Right ventricle myocardium inferior (tissue), 1 donor: ENCODE measurements at places on chromosomes 4 and X.
A peak's percentile ranks its signal among the peaks of the same experiment; 100 is the strongest.

GRCh38 chr4:109496875-109497274 is 63.2 kb upstream of the MCUB start:
- no peak for DNase-seq

GRCh38 chrX:78513971-78514738 is 145.0 kb downstream of the RTL3 start:
- no peak for DNase-seq

GRCh38 chr4:7843831-7844593 is 95.6 kb downstream of the AFAP1 start:
- peak; percentile 79 for DNase-seq

- DNase-seq = no peak
These were observed 47.4 kb upstream of the APOOL start for GRCh38 chrX:84956304-84956703.

DNA sequence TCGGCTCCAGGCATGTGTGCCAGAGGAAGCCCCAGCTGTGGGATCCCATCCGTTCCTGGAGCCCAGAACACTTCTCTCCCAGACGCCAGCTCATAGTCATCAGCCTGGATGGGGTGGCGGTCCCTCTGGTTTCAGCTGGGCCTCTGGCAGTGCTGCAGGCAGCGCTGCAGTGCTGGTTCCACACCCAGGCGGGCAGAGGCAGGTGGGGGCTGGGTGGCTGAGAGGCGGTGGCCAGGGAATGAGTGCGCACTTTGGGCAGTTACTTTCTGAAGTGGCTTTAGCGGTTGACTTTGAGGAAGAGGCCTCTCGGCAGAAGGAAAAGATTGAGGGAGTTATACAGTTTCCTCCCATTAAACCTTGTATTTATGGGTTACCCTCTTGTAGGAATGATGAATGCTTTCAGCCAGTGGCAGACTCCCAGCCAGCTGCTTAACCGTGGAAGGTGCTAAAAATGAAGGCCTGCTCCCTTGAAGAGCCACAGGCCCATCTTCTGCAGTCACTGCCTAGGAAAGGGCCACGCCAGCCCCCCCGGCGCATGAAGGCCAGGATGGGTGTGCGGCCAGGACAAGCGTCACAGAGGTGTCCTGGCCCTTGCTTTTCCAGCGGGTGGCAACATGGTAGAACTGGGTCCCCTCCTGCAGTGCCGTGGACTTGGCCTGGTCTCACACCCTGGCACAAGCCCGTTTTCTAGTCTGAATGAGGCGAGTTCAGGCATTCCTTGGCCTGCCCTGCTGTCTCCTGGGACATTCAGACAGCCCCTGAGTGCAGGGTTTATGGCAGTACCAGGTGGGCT is 9.9 kb downstream of the TADA2B start:
- peak; percentile 89 for DNase-seq

- no peak for DNase-seq
These were observed 14.6 kb downstream of the MGAT4D start for GRCh38 chr4:140483445-140483844.

DNA sequence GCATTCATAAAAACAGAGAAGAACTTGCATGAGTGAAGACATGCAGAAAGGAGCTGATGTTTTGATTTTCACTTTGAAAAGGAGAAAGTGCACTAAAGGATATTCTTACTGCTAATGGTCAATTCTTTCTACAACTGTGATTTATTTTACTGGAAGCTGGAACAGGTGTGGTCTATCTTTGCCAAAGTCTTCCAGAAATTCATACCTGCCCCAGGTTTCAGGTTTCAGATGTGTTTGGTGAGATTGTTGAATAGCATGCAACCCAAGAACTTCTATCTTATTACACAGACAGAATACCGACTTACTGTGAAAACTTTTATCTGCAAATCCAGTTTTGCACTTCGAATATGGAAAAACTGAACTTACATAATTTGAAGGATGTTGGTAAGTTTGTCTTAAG is 388.3 kb downstream of the PDGFC start:
- DNase-seq = no peak

DNA sequence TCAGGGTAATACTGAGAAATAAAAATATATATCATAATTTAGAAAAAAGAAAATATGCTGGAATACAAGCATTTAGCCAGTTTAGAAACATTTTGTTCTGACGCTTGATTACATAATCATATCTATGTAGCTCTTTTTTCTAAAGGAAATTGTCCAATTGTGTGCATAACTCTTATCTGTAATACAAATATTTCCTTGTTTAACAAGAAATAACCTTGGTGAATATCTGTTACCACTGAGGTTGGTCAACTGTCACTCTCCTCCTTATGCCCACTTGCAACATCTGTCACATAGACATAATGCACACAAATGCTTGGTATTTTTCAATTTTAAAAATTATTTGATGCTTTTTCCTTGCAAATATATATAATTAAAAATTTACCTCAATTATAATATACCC is 609.7 kb downstream of the TLL1 start:
- no peak for DNase-seq

- no peak for DNase-seq
These were observed 1.1 kb upstream of the TLR3 start for GRCh38 chr4:186067757-186068385.

- DNase-seq = no peak
These were observed 2.6 kb upstream of the IL13RA1 start for GRCh38 chrX:118724775-118725174.

DNA sequence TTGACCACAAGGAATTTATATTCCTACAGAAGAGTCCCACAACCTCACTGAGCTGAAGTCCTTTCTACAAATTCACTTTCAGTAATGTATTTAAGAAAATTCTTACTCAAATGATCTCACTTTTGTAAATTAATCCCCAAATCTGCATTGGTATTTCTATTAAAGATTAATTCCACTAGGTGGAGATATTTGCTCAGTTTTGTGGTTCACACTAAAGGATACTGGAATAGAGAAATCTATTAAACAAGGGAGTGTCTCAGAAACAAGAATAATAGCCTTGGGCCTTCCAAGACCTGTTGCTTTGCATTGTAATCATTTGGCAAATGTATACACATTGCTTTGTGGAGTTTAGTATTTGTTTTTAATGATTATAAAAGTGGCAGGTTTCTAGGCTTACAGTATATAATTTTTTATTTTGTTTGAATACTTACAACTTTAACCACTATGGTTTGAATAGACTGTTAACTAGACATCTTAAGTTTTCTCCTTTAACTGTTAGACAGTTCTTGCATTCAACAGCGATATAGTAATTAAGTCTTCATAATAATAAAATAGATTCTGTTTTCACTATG is 25.9 kb downstream of the CFAP299 start:
- no peak for DNase-seq

DNA sequence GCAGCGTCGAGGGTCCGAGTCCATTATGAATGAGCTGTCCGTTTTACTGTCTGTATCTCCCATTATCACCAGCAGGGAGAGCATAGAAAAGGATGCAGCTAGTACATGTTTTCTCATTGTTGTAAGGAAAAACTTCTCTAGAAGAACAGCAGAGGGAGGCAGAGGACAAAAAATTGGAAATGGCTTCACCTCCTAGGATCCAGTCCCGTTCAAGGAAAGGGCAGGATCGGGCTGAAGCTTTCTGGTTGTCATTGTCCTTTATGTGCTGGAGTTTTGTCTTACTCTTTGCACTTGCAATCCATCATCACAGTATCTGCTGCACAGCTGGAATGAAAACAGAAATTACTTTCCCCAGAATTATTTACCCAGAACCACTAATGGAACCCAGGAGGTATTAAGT is 14.7 kb downstream of the NDP start:
- no peak for DNase-seq

- DNase-seq = no peak
These were observed 29.1 kb upstream of the C1QTNF7 start for GRCh38 chr4:15398732-15399131.

DNA sequence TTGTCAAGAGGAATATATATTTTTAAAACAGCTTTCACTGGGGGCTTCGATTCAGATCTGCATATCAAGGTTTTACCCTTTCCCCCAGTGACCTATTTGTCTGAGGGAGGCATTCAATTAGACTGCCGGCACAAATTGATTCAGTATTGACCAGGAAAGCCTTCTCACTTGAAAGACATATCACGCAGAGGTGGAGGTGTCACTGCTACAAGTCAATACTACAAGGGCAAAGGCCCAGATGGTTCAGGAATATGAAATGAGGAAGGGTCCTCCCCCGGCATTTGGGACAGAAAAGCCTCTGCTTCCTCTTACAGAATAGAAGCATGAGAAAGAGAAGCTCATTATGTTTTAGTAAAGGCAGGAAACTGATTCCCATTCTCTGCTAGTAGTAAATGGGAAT is 383.6 kb downstream of the HNRNPD start:
- DNase-seq = no peak

GRCh38 chr4:40305328-40306170 is 29.6 kb upstream of the CHRNA9 start:
- no peak for DNase-seq

DNA sequence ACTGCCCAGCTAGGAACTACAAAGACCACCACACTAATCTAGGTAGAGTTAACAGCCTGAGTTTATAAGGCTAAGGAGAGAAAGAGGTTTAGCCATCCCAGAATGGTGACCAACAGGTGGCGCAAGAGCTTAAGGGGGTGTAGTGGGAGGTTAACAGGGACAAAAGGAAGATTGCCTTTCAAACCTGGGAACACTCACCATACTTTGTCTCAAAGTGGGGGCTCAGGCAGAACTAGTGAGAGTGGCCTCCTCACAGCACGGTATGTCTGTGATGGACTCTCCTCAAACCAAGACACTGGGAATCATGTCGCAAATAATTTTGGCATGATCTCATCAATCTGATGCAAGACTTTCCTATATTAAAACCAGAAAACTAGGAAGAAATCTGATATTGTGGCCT is 23.4 kb downstream of the CCNI start:
- no peak for DNase-seq

- DNase-seq = no peak
These were observed 369.4 kb upstream of the CNKSR2 start for GRCh38 chrX:21004835-21005234.

DNA sequence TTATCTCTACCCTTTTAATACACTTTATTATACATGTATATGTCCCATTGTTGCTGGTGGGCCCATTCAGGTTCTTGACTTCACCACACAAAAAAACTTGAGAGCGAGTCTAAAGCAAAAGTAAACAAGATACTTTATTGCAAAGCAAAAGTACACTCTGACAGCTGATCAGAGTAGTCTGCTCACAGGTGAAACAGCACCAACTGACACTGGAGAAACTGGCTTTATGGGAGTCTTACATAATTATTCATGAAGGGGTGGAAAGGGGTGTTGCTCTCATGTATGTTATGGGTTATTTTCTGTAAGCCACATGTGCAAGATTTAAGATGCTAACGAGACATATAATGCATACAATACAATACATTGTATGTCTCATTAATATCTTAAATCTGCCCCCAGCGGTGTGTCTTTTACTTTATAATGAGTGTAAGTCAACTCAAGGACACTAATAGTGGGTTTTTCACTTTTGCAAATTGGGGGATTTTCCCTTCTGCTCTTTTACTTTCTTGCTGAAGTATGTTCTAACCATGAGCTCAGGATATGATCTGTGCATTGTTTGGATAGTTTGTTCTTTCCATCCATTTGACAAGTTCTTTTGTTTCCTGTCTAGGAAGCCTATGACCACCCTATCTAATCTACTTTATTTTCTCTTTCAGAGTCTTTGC is 256.1 kb upstream of the ITM2A start:
- DNase-seq = no peak

- no peak for DNase-seq
These were observed 7.9 kb upstream of the FGF13 start for GRCh38 chrX:138719396-138719795.

DNA sequence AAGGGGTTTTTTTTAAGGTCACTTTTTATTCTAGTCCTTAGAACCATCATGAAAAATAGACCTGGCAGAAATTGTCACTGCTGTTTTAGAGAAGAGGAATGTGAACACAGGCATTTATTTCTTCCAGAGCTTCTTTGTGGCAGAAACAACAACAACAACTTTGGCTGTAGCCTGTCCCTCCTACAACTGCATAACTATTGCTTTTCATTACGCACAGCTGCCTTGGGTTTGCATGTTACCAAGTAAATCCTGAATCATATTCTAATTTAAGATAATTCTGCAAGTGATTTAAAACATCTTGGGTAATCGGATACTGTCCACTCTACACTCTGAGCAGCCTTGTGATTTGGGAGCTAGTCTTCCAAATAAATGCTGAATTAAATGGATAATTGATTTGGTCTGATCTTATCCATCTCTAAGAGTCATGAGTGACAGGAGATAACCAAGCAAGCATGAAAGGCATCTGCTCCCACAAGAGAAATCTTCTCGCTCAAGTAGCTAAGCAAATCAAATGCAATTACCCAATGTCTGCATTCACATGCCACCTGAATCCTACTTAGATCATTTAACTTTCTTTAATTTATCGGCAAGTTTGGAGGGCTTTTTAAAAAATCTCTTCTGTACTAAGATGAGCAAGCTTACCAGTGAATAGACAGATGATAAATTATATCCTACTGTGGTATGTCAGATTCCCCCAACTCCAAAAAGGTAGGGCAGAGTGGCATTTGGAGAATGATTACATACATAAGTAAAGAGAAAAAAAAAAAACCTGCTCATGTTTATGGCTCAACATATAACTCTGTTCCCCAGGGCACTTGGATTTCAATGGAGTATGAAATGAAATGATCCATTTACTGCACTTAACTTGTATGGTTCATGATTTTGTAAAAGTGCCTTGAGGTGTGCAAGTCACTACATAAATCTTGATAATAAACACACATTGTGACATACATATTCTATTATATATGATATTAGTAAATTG is 73.6 kb downstream of the EGF start:
- no peak for DNase-seq

GRCh38 chrX:110286106-110286505 is 31.8 kb downstream of the AMMECR1 start:
- no peak for DNase-seq

- no peak for DNase-seq
These were observed 185.7 kb upstream of the TBL1X start for GRCh38 chrX:9279234-9279544.

- no peak for DNase-seq
These were observed 123.3 kb upstream of the RAI2 start for GRCh38 chrX:17984415-17984814.

DNA sequence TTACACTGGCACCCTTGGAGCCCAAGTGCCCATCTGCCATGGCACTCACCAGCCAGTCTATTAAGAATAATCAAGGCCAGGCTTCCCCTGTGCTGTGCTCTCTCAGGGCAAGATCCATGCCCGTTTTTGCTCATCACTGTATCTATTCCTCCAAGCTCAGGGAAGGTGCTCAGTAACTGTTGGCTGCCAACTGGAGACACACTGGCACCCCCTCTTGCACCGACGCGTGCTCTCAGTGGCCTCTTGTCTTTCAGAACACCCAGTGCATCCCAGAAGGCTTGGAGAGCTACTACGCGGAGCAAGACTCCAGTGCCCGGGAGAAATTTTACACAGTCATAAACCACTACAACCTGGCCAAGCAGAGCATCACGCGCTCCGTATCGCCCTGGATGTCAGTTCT is 30.1 kb downstream of the NSG1 start:
- DNase-seq = peak; percentile 37
